ENCODE measurements at places on chromosomes 2 and 18. TPM values are rescaled to one million over a fixed set of nuclear protein-coding genes. Genes with fewer than 3 reads are reported as not detected.

Gene MCEE
- 22.3 TPM for total RNA-seq

Gene ALLC
- total RNA-seq: not detected

Gene CAB39
- 83.9 TPM for total RNA-seq

Gene SERTAD2
- total RNA-seq: 23.4 TPM

Gene ARL4C
- total RNA-seq: 14.6 TPM

Gene SCLY
- total RNA-seq: 12.7 TPM

Gene MXD1
- 29.7 TPM for total RNA-seq
